ENCODE measurements at places on chromosomes 4 and X.

DNA sequence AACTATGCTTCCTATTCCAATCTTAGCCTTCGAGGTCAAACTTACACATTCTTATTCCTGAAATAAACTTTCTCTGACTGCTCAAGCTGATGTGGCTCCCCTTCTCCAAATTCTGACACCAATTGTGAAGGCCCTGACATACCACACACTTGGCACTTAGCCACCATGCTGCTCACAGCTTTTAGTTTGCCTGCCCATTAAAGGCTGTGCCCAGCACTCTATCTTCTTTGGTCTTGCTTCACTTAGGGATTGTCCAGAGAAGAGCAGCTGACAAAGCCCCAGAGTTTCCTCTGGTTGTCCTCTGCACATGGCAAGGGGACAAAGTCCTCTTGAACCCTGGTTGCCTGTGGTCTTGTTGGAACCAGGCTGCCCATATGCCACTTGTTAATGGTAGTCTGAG, 126.1 kb downstream of the ARHGEF9 start:
- DNase-seq = no peak

GRCh38 chrX:17930850-17931249, 69.8 kb upstream of the RAI2 start:
- DNase-seq = no peak

DNA sequence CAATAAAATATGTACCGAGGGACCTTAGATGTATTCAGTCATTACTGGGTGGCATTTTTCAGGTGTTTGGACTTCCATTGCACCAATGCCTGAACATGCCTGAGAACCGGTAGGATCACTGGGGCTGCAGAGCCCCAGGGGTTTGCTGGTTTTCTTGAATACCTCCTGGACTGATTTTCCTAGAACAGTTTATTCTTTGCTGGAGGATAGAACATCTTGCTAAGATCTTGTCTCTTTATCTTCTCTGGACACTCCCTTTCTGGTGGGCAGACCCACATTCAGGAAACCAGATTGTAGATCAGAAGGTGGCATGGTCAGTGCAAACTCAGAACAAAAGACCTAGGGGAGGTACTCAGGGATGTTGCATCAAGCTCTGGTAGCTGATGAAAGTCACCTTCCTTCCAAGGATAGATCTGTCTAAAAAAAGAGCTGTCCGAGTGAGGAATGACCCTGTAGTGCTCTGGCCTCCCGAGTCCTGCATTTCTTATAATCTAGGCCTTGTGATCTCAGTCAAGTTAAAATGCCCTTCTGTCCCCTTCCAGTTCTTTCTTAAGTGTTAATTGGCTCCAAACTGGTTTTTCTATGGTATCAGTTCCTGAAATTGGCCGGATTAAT, 84.8 kb downstream of the CLDN34 start:
- no peak for DNase-seq

DNA sequence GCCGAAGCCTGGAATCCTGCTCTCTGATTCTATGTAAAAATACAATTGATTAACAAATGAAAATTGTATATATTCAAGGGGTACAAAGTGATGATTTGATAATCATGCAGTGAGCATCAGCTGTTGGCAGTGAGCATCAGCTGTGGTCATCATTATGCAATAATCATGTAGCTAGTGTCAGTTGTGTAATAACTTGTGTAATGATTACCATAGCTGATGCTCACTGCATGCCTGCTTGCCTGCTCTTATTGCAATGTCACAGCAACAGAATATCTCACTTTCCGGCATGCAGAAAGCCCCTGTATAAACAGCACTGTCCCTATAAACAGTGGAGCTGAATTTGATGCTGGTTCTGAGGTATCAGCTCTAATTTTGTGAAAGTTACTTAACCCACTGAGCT, 46.8 kb downstream of the SULT1B1 start:
- DNase-seq = no peak

- no peak for DNase-seq
These were observed 985 bp upstream of the CXCL11 start for GRCh38 chr4:76036855-76037254.

DNA sequence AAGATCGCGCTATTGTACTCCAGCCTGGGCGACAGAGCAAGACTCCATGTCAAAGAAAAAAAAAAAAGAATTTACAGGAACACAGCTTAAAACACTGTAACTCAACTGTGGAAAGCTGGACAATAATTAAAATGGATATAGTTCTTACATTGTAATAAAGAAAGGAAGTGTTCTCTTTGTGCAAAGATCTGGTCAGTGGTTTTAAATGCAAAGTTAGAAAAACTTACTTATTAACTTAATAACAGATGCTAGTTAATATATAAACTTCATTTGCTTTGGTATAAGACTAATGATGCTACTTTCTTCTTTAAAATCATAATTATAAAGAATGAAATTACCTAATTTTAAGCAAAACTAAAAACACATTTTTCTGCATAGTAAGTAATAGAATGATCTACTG, 2024.1 kb upstream of the TENM3 start:
- no peak for DNase-seq

GRCh38 chr4:1032861-1033260, 21.4 kb downstream of the FGFRL1 start:
- DNase-seq = no peak

GRCh38 chr4:188190461-188190860, 51.2 kb downstream of the TRIML1 start:
- no peak for DNase-seq

DNA sequence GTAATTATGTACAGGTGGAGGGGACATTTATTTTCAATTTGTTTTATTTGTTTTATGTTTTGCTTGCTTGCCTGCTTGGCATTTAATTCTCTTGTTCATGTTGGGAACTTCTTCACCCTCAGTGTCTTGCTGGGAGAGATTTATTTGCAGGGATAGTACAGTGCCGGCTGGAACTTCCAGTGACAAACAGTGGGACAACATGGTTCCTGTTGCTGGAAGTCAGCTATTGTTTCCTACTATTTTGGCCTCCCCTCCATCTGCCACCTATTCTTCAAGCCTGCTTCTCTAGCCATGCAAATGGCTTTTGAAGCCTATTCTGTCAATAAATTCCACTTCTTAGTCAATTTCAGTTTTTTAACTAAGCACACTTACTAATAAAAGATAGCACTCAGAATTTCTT, 105.4 kb upstream of the BANK1 start:
- no peak for DNase-seq

- peak; percentile 82 for DNase-seq
These were observed 25.3 kb downstream of the STIM2 start for GRCh38 chr4:26885912-26886274.

GRCh38 chr4:138555584-138555983, 313.4 kb upstream of the SLC7A11 start:
- no peak for DNase-seq

- DNase-seq = no peak
These were observed 20.2 kb upstream of the NSUN7 start for GRCh38 chr4:40729555-40729954.

DNA sequence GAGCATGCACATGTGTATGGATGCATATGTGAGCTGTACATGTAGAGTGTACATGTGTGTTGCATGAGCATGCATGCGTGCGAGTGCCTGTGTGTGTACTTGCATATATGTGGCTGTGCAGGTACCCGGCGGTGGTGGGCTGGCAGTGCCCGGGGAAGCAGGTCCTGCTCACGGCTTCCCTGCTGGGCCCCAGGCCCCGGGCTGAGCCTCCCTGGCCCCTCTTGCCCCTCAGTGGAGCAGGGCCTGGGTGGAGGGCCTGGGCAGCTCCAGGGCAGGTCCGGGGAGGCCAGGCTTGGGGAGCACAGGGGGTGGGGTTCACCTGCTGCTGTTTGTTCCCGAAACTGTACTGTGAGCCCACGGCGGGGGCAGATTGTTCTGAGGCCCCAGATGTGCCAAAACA, 9.4 kb downstream of the NAT8L start:
- no peak for DNase-seq

DNA sequence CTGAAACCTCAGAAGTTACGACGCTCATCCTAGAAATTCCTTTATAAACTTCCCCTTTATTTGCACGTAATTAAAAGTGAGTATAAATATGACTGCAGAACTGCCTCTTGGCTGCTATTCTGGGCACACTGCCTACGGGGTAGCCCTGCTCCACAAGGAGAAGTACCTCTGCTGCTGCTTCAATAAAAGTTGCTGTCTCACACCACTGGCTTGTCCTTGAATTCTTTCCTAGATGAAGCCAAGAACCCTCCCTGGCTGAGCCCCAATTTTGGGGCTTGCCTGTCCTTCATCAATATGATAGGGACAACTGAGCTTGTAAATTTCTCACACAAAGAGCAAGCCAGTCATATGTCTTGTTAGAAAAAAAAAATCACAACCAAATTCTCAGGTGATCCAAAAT, 115.8 kb downstream of the VEGFC start:
- DNase-seq = no peak

- no peak for DNase-seq
These were observed 150.3 kb downstream of the MSL3 start for GRCh38 chrX:11908371-11908770.

DNA sequence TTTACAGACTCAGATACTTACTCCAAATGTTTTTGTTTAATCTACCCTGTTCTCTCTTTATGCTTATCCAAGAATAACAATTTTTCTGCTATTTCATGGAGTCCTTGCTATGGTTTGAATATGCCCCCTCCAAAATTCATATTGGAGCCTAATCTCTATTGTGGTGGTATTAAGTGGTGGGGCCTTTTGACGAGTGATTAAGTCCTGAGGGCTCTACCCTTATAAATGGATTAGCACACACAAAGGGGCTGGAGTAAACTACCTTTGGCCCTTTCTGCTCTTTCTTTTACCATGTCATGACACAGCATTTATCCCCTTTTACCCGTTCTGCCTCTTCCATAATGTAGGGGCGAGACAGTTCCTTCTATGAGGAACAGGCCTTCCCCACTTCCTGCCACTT, 285.5 kb downstream of the GASK1B start:
- no peak for DNase-seq

All from GF-D8 (cell line).